ENCODE measurements at places on chromosomes 4 and X.

DNA sequence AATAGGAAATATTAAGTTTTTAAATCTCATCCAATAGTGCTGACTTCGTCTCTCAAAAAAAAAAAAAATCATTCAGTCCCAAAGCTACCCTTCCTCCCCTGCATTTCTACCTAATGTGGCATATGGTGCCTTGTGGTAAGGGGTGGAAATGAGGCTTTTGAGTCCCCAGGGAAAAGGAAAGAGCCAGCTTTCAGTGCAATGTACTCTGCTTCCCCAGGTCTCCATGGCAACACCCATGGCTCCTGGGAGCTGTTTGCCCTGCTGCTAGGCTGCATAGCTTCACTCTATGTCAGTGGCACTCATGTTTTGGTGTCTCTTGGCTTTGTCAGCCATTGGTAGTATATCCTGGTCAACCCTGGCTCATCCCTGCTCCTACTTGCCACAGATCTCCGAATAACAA is 175.9 kb downstream of the SLC39A8 start:
- DNase-seq: peak; percentile 56

DNA sequence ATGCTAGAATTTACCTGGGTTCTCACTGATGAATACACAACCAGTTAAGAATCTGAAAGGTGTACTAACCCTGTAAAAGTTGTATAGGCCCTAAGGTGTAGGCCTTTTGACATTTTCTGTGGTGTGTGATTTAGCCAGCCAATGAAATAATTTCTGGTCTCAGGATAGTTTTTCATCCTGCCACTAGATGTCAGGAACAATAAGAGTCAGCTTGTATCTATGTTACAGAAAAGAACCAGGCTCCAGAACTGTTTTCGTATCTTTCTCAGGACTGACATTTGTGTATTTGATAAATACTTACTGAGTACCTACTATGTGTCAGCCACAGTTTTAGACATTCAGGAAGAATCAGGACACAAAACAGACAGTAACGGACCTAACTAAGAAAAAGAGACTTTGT is 673.6 kb upstream of the TENM3 start:
- DNase-seq: peak; percentile 22

DNA sequence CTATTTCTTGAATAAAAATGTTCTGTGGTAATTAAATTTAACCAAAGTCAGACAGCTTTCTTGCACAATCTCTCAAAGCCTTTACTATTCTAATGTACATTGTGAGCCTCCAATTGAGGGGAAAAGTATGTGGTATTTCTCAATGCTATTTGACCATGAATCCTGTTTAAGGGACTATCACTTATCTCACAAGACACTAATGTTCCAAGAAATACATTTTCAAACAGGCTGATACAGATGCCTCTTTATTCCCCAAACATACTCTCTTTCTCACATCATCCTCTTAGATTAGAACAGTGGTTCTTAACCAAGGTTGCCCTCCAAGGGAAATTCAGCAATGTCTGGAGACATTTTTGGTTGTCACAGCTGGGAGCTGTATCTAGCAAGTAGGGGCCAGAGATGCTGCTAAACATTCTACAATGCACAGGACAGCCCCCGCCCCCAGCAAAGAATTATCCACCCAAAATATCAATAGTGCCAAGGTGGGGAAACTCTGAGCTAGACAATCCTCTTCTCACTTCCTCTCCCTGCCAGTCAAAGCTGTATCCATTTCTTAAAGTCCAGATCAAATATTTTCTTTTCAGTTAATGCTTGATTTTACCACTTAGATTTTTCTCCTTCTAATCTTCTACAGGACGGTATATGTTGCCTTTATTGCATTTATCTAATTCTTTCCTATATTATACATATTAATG is 129.2 kb upstream of the TRIM2 start:
- DNase-seq: no peak

- DNase-seq: no peak
Measured at GRCh38 chr4:119172223-119172622, 36.6 kb downstream of the MYOZ2 start.

- no peak for DNase-seq
Measured at GRCh38 chr4:57061395-57061794, 48.8 kb downstream of the IGFBP7 start.

DNA sequence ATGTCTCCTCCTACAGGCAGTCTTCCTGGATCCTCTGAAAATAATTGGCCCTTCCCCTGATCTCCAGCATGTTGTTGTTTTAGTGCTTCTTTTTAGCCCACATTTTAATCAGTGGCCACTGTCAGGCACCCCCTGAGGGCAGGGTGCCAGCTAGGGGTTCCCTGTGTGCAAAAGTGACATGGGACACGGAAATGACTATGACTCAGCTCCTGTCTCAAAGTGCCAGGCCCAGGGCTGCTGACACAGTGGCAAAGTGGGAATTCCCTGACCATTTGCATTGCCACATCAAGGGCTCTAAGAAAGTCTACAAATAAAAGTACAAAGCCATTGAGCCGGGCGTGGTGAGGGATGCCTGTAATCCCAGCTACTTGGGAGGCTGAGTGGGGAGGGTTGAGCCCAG is 24.8 kb downstream of the HMX1 start:
- no peak for DNase-seq

- DNase-seq: no peak
Measured at GRCh38 chrX:130669233-130669632, 233.8 kb downstream of the ENOX2 start.

- DNase-seq: no peak
Measured at GRCh38 chrX:32443841-32444240, 767.5 kb downstream of the DMD start.

DNA sequence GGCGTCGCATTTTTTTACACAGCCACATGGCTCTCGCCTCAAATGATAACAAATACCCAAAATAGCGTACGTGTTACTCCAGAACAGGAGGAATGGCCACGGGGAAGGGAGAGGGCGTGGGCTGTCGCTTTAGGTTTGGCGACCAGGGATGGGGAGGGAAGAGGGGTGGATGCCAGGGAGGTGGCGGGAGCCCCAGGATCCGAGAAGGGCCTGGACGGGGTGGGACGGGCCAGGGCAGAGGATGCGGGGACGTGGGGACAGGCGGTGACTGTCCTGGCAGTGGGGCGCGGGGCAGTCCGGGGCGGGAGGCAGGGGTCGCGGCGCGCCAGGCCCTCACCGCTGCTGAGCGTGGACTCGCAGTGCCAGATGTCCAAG is 631 bp downstream of the TMEM47 start:
- DNase-seq: no peak

GRCh38 chr4:75898536-75898935 is 3.7 kb downstream of the PPEF2 start:
- no peak for DNase-seq

GRCh38 chr4:140653718-140654494 is 85.1 kb upstream of the UCP1 start:
- DNase-seq: no peak

DNA sequence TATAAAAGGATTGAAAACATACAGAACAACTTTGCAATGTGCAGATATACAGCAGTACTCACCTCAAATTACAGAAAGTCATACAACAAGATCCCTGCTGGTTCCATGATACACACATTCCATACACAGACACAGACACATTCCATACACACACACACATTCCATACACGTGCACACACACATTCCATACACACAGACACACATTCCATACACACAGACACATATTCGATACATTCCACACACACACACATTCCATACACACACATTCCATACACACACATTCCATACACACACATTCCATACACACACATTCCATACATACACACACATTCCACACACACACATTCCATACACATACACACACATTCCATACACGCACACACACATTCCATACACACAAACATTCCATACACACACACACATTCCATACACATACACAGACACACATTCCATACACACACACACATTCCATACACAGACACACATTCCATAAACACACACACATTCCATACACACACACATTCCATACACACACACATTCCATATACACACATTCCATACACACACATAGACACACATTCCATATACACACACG is 13.7 kb downstream of the LINC00632 start:
- no peak for DNase-seq

- peak; percentile 53 for DNase-seq
Measured at GRCh38 chrX:149962859-149963757, 24.8 kb upstream of the EOLA2 start.

- DNase-seq: no peak
Measured at GRCh38 chrX:46991664-46992063, 79.4 kb downstream of the JADE3 start.

DNA sequence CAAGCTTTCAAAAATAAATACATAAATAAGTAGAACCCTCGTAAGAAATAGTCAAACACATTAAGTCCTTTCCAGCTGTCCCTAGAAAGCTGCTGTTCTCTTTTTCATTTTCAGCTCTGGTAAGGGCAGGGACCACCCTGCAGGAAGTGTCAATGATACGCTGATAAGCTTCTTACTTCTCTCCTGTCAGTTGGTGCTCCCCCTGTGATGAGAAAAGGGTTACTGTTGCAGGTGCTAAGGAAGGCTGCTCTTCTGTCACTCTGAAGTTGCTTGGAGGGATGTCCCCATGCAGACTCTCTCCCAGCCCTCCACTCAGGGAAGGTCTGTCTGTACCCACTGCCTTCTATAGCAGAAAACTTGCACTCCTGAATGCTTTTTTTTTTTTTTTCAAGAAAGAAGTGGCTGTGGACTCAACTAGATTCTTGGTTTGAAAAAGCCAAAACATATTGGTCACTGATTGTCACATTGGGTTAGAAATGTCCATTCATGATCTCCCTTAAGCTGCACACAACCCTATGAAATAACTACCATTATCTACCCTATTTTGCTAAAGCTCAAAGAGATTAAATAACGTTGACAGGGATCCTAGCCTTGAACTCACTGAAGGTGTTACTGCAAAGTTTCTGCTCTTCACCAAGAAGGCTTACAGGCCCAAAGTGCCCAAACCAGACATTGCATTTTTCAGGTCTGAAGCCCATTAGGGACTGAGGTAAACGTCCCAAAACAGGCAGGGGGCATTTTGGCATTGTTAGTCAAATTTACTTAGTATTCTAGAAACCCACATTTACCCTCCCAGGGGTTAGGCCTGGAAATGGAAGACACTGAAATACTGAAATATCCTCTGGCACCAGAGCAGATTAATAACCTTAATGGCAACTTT is 1.2 kb downstream of the CXCL3 start:
- DNase-seq: no peak

GRCh38 chrX:40080894-40081678 is 16.7 kb downstream of the BCOR start:
- DNase-seq: no peak

- no peak for DNase-seq
Measured at GRCh38 chr4:102319594-102319993, 25.7 kb downstream of the SLC39A8 start.

DNA sequence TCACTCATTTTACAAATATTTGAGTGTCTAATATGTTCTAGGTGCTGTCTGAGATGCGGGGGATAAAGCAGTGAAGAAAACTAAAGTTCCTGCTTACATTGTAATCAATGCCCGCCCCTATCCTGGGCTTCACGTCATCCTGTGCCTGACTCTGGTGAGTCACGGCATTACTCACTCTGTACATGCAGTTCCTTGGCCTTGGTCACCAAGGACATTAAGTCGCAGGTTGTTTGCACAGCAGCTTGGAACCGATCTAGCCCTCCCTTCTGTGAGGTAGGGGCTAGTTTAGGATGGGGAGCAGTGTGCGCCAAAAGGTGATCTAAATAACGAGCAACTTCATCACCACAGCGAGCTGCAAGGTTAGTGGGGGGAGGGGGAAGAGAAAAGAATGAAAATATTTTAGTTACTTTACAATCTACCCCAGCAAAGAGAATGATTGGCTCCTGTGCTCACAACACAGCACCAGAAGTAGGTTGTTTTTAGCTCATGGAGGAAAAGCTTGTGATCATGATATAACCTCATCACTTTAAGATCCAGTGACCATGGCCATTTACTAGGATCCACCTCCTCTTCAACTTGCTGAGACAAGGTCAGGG is 48.0 kb upstream of the HDAC8 start:
- DNase-seq: no peak

DNA sequence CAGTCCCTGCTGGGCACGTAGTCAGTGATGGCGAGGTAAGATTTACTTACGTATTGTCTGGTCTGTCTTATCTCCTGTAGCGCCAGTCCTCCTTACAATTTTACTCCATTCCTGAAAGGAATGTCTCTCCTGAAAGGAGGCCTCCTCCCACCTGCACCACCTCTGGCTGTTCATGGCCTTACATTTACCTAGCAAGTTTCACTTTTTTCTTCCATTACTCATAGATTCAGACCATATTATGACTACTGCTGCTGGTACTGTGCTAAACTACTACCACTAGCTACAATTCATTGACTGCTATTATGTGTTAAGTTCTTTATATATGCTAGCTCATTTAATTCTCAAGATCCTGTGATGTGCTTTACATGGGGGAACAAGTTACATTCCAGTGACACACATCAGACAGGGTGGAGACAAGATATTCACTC is 189.9 kb downstream of the BMPR1B start:
- DNase-seq: no peak

DNA sequence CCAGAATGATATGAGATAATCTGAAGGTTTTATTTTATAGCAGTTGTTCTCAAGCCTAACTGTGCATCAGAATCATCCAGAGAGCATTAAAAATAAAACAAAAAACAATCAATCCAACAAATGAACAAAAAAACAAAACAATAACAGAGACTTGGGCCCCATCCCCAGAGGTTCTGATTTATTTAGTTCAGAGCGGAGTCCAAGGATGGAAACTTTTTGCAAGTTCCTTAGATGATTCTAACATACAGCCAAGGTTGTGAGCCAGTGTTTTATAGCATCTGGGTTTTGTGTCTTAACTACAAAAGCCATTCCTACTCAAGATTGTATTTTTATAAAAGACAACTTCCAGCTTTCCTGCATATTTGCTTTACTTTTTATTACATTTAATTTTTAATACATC is 59.4 kb upstream of the GRPR start:
- DNase-seq: no peak

GRCh38 chr4:118772081-118772766 is 63.7 kb downstream of the SEC24D start:
- DNase-seq: peak; percentile 41

GRCh38 chr4:40811956-40812355 is 62.2 kb downstream of the NSUN7 start:
- DNase-seq: no peak

DNA sequence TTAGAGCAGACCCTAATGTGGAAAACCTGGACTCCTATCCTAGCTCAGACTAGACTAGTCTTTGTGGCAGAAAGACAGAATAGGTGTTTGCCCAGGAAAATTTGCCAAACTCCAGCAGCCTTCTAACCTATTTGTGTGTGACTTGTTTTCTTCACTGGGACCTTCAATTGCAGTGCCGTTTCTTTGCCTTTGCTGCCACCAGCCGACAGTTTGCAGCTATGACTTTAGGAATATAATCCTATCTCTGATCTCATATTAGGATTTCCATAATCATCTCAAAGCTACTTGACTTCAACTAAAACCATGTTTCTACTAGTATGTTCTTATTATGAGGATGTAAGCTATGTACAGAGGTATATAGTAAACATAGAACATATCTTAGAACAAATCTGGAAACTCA is 60.2 kb upstream of the PGAM4 start:
- peak; percentile 33 for DNase-seq

- DNase-seq: no peak
Measured at GRCh38 chr4:42953321-42953720, 60.8 kb downstream of the GRXCR1 start.
